GM19239 (cell line): ENCODE measurements at places on chromosomes 11 and 22.

DNA sequence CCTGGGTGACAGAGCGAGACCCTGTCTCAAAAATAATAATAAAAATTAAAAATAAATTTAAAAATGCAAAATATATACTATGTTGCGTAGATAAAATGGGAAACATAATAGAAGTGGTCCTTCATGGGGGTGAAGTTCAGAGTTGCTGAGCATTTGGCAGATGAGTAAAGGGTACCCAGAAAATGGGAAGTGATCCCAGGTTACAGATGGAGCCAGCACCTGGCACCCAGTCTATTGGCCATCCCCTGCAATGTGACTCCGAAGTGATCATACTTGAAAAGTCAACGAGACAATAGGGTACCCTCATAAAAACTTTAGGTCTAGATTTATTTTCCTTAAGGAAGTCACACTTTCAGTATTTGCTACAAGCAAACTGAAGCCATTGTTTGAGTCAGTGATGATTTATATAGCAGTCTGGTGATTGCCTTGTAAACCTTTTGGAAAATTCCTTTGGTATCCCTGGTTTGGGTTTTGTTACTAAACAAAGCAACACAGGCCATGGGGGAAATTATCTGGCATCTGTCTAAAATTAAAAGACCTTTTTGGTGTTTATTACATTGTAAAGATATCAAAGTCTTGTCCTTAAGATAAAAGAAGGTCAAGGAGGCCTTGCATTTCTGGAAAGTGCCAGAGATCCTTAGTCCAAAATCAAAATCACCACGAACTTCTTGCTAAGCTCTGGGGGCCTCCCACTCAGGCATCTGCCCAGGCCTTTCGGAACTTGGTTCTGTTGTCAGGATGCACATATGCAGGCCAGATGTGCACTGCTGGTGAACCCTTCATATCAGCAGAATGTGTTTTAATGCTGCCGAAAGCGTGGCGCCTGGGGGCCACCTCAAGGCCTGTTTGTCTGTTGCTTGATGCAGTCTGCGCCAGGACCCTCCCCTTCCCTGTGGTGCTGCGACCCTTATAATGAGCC lies 4.3 kb downstream of the SMARCB1 start:
- no peak for DNase-seq

DNA sequence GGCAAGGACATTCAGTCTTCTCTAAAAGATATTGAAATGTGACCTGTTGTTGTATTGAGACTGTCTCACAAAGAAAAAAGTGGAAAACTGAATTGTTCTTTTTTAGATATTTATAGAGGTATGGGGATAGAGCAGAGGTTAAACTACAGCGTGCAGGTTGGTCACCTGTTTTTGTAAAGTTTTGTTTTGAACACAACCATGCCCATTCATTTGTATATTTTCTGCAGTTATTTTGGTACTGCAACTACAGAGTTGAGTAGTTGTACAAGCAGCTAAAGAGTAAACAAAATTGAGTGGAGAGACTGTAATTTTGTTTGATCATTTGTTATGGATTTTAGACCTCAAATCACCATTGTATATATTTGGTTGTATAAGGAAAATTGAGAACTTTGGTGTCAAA lies 11.3 kb downstream of the EED start:
- DNase-seq, result no peak

DNA sequence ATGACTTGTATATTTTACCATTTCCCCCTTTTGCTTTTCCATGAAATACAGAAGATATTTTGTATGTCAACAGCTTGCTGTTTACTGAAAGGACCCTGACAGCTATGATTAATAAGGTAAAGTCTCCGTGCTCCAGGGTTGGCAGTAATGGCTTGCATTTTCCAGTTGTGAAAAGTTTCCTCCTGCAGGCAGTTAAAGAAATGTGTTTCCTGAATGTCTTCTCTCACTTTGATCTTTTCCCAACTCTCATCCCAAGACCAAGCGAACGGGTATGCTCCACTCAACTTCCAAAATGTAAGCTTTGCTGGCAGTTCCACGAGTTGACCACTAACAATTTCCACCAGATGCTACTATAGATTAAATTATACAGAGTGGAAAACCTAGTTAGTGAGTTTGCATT lies 8.9 kb downstream of the FIBIN start:
- DNase-seq, result no peak

DNA sequence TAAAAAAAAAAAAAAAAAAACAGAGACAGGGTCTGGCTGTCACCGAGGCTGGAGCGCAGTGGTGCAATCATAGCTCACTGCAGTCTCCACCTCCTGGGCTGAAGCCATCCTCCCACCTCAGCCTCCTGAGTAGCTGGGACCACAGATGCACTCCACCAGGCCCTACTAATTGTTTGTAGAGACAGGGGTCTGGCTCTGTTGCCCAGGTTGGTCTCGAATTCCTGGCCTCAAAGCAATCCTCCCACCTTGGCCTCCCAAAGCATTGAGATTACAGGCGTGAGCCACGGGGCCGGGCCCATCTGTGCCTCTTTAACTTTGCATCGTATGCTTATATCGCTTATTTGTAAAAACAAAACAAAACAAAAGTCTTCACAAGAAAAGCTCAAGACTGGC lies 3.1 kb downstream of the CPT1A start:
- no peak for DNase-seq

DNA sequence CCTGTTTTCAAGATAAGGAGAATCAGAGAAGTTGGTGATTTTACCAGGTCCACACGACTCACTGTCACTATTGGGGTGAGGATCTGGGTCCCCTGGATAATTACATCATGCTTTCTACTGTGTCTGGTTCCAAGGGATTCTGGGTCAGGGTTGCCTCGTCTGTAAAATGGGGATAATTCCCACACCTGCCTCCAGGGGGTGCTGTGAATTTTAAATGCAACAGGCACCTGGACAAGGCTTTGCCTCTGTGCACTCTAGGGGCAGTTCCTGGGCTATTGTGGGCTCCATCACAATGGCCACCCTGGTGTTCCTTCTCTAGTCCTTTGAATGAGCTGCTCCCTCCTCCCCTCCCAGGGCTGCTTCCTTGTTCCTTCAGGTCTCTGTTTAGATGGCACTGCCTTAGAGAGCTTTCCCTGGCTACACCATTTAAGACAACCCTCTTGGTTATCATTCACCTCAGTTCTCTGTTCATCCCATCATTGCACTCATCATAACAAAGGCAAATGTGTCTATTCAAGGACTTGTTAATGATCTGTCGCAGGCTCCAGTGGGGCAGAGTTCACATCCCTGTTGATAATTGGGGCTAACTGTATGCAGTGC lies 178.6 kb downstream of the MIAT start:
- peak; percentile 61 for DNase-seq

GRCh38 chr11:101825531-101825930 lies 89.3 kb upstream of the CEP126 start:
- no peak for DNase-seq

DNA sequence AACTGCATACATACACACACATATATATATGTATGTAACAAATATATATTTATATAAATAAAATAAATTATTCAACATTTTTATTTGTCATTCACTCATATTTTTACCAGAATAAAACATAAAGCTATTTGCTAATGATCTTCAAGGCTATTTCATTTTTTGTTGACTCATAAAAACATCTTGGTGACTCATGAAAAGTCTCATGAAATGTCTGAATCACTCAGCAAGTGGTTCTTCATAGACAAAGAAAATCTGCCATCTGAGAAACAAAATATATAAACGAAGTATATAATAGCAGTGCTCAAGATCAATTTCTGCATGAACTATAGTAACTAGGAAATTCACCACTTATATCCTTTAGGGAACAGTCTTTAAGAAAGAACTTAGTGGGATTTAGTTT lies 764.8 kb upstream of the FAT3 start:
- DNase-seq, result no peak

- DNase-seq, result no peak
Observed at GRCh38 chr22:45686836-45687235, 15.2 kb downstream of the ATXN10 start.

GRCh38 chr22:43998679-43999264 lies 25.3 kb upstream of the PARVB start:
- no peak for DNase-seq

DNA sequence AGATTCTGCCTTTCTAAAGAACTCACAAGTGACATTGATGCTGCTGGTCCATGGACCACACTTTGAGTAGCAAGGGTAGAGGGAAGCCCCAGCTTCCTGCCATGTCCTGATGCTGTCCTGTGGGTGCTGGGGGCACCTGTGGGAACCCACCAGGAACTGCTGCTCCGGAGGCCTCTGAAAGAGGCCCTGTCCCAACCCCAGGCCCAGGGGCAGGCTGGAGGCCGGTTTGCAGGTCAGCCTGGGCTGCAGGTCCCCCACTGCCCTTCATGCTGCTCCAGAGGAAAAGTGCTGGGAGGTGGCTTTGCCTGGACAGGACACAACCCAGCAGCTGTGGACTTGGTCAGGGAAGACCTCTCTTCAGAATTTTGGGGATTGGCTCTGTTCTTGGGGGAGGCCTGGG lies 44.8 kb upstream of the SLC22A12 start:
- DNase-seq, result no peak

GRCh38 chr11:117535850-117536411 lies 208.3 kb downstream of the CEP164 start:
- DNase-seq, result no peak

DNA sequence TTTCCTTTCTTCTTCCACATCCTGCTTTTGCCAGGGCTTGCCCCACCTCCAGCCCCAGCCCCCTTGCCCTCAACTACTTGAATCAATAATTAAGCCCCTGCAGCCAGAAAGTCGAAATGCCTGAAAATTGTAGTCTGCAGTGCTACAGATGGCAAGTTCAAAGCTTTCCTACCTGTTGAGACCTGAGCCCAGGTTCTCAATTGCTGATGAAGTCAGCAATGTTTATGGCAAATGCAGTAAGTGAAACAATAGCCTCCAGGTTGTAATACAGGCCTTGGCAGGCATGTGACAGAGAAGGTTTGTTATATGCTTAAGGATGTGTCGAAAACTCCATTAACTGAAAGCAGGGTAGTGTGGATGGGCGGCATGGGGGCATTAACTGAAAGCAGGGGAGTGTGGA lies 181.1 kb upstream of the SESN3 start:
- DNase-seq, result no peak

GRCh38 chr11:28521075-28521474 lies 412.9 kb downstream of the METTL15 start:
- DNase-seq, result no peak

DNA sequence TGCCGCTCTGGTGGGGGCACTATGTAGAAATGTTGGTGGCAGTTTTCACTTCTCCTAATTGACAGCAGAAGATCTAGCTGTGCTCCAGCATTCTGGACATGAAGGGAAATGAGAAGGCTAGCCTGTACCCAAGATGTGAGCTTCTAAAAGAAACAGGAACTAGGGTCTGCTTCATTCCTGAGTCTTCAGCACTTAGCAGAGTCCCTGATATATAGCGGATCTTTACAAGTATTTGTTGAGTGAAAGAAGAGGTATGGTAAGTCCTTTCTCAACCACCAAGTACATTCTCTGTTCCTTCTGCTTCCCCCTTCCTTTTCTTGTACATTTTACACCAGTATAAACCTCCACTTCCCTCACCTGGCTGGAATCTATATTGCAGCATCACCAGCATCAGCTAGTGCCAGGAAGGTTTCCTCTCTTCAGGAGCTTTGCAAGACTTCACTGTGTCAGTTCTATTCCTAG lies 408.3 kb upstream of the CADM1 start:
- no peak for DNase-seq
